Bladder microvascular endothelial cell (primary cell): ENCODE measurements at places on chromosomes 1 and 21. TPM values are rescaled to one million over a fixed set of nuclear protein-coding genes. Genes with fewer than 3 reads are reported as not detected.

The DNAJC8 gene
- 48.7 and 53.7 TPM in 2 replicates for total RNA-seq

The RXFP4 gene
- total RNA-seq = 0.06 and 0.16 TPM in 2 replicates

The IL12RB2 gene
- total RNA-seq = 0.19 TPM in 1 of 2 replicates, not detected in the other

The SUMO3 gene
- 77.9 and 93.5 TPM in 2 replicates for total RNA-seq

The F11R gene
- 84.2 and 331 TPM in 2 replicates for total RNA-seq

The RGS8 gene
- under 0.01 TPM in 1 of 2 replicates, not detected in the other for total RNA-seq

The NBPF6 gene
- total RNA-seq = not detected in 2 replicates

The ADGRL2 gene
- total RNA-seq = 75.9 and 123 TPM in 2 replicates

The CYB5RL gene
- total RNA-seq = 2.3 and 5.6 TPM in 2 replicates

The OR2W3 gene
- not detected in 2 replicates for total RNA-seq

The FCGR1A gene
- not detected in 2 replicates for total RNA-seq

The SLAMF9 gene
- total RNA-seq = not detected in 2 replicates

The LHX8 gene
- not detected in 2 replicates for total RNA-seq

The DNAJC6 gene
- 4.2 and 14.5 TPM in 2 replicates for total RNA-seq

The C8B gene
- not detected in 2 replicates for total RNA-seq

The TSPAN1 gene
- 0.49 TPM in 1 of 2 replicates, not detected in the other for total RNA-seq

The CELF3 gene
- not detected in 2 replicates for total RNA-seq

The MIXL1 gene
- 0.06 TPM in 1 of 2 replicates, not detected in the other for total RNA-seq

The GNG12 gene
- 90.5 and 245 TPM in 2 replicates for total RNA-seq

The ZNF593OS gene
- not detected in 2 replicates for total RNA-seq

The DTL gene
- 10.0 and 11.6 TPM in 2 replicates for total RNA-seq

The OR2T29 gene
- not detected in 2 replicates for total RNA-seq

The SFN gene
- total RNA-seq = 0.16 and 0.25 TPM in 2 replicates

The NBPF12 gene
- total RNA-seq = 2.9 and 9.4 TPM in 2 replicates

The MYOM3 gene
- total RNA-seq = under 0.01 and 0.06 TPM in 2 replicates

The PTPRF gene
- 58.9 and 785 TPM in 2 replicates for total RNA-seq

The C1orf94 gene
- total RNA-seq = not detected in 2 replicates

The CD84 gene
- not detected in 2 replicates for total RNA-seq

The CD101 gene
- 0.44 TPM in 1 of 2 replicates, not detected in the other for total RNA-seq

The MAB21L3 gene
- total RNA-seq = not detected in 2 replicates

The IGSF5 gene
- not detected in 2 replicates for total RNA-seq

The PTPRU gene
- total RNA-seq = 3.2 and 7.6 TPM in 2 replicates

The FCRL5 gene
- total RNA-seq = not detected in 2 replicates

The CLDN17 gene
- not detected in 2 replicates for total RNA-seq

The PDZK1IP1 gene
- total RNA-seq = 0.16 TPM in 1 of 2 replicates, not detected in the other

The EPS8L3 gene
- total RNA-seq = not detected in 2 replicates

The ERVH48-1 gene
- total RNA-seq = not detected in 2 replicates

The FAM163A gene
- 0.25 TPM in 1 of 2 replicates, not detected in the other for total RNA-seq
